ENCODE measurements at places on chromosomes 4 and X.

- no peak for DNase-seq
Measured at GRCh38 chr4:1043651-1044468, 32.4 kb downstream of the FGFRL1 start.

GRCh38 chr4:97646997-97647396 lies 496.3 kb downstream of the STPG2 start:
- DNase-seq = no peak

- no peak for DNase-seq
Measured at GRCh38 chr4:123553733-123554637, 157.4 kb downstream of the SPRY1 start.

DNA sequence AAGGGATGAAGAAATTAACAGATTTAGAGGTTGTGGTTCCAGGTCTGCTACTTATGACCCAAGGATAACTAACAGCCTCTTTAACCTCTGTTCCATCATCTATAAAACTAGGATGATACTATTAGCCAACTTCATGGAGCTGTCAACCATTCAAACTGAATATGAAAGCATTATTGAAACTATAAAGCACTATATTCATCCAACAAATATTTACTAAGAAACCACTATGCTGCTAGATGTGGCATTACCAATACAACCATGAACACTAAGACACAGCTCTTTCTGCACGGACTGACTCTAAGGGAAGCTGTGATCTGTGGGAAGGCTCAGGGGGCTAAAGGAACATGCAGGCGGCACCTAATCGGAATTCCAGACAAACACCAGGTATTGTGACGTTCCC lies 66.0 kb downstream of the APBB2 start:
- DNase-seq = no peak

DNA sequence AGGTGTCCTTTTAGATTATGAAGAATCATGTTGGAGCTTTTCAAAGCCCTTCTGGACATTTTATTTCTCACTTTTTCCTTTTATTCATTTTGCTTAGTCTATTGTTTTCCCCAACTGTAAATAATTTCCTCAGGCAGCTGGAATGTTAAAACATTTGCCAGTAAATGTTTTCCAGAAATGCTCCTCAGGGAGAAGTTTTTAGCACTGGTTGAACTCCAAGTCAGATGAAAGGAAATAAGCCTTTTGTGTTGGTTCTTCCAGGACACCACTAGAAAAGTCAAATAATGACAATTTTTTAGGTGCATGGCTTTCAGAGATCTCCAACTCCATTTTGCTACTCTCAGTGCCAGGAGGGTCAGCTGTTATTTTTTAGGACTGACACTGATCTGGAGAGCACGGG lies 127.9 kb downstream of the IL13RA2 start:
- DNase-seq = no peak

- DNase-seq = no peak
Measured at GRCh38 chr4:6023731-6024130, 5.5 kb upstream of the C4orf50 start.

GRCh38 chr4:27084685-27085361 lies 224.2 kb downstream of the STIM2 start:
- no peak for DNase-seq

DNA sequence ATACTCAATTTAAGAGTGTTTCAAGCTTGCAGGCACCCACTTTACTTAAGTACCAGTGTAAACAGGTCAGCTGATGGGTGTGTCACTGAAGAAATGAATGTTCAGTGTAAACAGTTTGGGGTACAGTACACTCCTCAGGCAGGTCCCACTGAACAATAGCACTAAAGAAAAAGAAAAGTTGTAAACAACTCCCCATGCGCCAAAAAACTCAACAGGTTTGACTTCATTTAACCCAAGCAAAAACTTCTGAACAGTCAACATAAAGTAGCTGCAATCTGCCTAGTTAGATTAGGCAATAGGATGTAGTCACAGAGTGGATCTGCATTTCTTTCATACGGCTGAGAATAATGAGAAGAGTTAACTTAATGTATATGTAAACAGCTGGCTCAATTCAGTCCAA lies 93.2 kb downstream of the FAM13A start:
- no peak for DNase-seq

DNA sequence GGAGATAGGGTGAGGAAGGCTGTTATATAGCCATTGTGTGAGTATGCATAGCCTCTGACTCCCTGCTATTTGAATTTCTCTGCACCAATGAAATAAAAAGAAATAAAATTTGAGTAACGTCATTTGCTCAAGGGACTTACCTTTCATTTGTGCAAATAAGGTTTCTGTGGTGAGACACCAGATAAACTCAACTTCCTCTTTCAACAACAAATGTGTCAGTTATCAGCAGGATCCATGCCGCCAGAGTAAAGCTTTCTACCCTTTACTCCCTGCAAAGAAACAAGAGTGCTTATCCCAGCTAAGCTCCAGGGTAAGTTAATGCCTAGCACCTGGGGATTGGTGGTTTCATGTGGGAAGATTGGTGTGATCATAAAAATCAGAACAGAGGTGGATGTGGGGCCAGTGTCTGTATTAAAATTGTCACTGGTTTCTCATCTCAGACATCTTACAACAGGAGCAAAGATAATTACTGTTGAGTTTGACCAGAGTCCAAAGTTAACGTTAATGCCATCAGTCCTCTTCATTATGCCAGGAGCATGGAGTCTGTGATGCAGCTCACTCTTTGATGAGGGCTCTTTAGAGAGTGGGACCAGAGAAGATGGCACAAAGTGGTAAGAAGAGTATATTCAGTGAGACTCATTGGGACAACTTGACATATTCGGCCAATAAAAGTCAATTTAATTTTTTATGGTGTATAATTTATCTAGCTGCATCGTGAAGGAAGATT lies at the start of gene P2RY10:
Gene P2RY10 (plus strand): TSS at position 206 of the 727 bp plus-strand sequence. CDS start 15,130 bp downstream, outside the sequence.
- no peak for DNase-seq

DNA sequence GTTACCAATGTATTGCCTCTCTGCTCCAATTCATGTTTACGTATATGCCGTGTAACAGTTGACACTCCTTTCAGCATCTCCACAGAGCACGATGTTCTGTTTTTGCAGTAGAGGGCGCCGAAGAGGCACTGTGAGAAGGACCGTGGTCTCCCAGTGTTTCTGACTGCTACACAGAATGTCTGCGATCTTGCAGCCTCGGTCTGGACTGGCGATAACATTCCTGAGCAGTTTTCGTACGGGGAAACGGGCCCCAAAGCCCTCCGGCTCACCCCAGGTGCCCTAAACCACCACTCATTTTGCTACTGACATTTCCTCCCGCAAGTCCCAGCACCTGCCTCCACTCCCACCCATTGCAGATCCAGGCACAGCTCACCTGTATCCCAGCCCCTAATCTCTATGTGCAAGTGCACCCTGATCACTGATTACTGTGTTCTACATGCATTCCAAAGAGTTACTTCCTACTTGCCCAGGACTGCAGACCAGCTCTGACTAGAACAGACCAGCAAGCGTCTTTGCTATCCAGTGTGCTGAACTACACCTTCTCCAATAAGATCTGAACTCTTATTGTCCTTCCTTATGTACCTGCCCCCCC lies 12.4 kb upstream of the NFXL1 start:
- no peak for DNase-seq

DNA sequence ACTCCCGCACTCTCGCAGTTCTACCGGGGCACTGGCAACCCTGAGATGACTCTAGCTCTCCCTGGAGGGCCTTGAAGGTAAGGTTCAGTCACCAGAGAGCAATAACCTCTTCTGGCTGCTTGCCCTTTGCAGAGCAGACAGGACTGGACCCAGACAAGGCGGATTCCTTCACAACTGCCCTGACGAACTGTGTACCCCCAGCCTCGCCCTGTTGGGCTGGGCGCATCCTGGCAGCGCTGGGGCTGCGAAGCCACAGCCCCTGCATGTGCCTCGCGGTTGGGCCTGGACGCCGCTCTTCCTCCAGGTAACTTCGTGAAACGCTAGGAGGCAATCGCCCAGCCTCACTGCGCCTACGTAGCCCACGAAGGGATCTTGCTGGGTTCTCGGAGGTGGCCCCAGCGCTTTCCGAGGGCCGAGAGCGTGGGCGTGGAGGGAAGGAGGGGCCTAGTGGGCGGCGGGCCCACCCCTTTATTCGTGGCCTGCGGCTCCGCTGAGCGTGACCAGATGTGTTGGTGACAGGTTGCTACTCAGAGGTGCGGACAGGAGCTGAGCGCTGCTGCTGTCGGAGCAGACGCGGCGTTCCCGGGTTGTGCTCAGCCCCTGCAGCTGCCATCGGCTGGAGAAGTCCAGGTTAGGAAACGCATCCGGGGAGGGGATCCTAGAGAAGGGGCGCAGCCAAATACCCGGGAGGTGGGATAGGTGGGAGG lies 1.9 kb upstream of the MAMLD1 start:
- DNase-seq = no peak

- no peak for DNase-seq
Measured at GRCh38 chr4:15457406-15458201, 12.1 kb upstream of the CC2D2A start.

GRCh38 chr4:108744307-108744706 lies 18.5 kb downstream of the ETNPPL start:
- no peak for DNase-seq

DNA sequence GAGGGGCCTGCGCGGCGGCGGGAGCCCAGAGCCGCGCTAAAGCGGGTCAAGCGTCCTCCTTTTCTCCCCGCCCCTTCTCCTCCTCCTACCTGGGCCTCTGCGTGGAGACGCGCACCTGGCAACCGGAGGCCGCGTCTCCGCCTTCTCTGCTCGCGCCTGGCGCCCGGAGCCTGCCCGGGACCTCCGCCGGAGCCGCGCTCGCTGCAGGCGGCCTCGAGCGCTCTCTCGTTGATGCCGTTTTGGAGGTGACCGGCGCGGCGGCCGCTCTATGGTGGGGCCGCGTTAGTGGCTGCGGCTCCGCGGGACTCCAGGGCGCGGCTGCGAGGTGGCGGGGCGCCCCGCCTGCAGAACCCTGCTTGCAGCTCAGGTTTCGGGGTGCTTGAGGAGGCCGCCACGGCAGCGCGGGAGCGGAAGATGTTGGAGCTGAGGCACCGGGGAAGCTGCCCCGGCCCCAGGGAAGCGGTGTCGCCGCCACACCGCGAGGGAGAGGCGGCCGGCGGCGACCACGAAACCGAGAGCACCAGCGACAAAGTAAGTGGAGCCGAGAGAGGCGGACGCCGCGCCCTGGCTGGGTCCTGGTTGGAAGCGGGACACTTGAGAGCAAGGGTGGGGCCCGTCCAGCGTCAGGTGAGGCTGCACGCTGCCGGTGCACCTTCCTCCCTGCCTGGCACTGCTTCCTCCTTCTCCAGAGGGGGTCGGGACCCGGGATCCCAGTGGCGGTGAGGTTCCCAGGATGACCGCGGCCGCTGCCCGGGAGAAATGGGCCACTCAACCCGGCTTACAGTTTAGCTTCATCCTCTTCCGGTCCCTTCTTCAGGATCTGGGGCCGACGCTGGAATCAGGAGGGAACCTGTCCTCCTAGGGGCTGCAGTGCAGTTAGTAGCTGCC lies at the start of gene CDS1:
Gene CDS1 (plus strand): TSS at position 140 of the 888 bp plus-strand sequence. CDS start 275 bp downstream, at position 415.
- DNase-seq = peak; percentile 38

- DNase-seq = no peak
Measured at GRCh38 chr4:169245061-169245460, 25.7 kb downstream of the SH3RF1 start.

DNA sequence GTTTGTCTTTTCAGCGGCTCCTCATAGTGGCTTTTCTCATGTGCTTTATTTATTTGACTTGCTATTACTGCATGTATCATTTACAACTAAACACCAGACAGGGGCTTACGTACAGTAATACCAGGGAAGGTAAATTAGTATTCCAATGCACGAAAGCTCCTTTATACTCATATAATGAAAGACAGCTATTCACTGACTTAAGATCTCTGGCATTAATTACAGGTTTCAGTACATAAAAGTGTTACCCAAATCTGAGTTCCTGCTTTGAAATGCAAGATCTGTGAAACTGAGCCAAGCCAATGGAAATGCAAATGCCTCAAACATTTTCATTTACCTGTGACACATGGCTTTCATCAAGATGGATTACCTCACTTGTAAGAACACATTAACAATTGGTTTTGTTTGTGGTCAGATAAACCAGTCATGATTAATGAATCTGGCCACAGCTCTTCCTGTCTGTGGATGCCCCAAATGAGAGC lies 107.2 kb downstream of the ANAPC4 start:
- peak; percentile 1 for DNase-seq

- DNase-seq = no peak
Measured at GRCh38 chr4:44842531-44842930, 116.2 kb upstream of the GNPDA2 start.

GRCh38 chrX:74422576-74423288 lies 1.4 kb downstream of the SLC16A2 start:
- no peak for DNase-seq

DNA sequence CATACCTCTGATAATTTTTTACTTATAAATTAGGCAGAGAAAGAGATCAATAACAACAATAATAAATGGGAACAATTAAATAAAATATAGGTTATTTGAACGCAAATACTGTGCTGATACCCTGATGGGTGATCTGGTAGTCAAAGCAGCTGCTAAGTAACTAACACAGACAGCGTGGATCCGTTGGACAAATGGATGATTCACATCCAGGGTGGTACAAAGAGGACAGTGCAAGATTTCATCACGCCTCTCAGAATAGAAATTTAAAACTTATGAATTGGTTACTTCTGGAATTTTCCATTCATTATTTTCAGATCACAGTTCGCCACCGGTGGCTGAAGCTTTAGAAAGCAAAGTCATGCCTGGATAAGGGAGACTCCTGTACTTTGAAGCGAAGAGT lies 1066.0 kb upstream of the ADGRL3 start:
- no peak for DNase-seq

GRCh38 chr4:47032405-47033106 lies 1.2 kb downstream of the GABRB1 start:
- no peak for DNase-seq

- no peak for DNase-seq
Measured at GRCh38 chr4:25236971-25237370, 3.1 kb downstream of the PI4K2B start.

GRCh38 chr4:72513227-72513626 lies 55.8 kb downstream of the ADAMTS3 start:
- no peak for DNase-seq

DNA sequence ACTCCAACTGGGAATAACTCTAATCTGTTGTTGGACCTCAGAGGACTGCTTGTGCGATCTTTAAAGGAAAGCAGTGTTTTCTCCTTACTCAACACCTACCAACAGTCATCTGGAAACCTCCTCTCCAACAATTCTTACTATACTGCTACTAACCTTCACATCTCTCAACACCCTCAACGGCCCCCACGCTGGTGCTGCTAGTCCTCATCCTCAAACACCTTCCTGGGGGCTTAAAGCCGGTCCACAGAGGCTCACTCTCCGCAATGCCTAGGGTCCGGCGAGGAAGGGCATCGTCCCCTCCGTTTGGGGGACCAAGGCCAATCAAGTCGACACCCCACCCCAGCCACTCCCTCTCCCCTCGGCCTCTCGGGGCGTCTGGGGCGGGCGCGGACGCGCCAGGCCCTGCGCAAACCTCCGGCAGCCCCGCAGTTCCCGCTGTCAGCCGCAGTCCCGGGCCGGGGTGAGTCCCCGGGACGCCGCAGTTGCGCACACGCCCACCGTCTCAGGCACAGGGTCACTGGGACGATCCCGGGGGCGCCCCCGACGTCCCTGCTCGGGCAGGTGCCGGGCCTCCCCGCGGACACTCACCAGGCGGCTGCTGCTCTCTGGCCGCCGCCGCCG lies 418 bp downstream of the TAB3 start:
- no peak for DNase-seq

DNA sequence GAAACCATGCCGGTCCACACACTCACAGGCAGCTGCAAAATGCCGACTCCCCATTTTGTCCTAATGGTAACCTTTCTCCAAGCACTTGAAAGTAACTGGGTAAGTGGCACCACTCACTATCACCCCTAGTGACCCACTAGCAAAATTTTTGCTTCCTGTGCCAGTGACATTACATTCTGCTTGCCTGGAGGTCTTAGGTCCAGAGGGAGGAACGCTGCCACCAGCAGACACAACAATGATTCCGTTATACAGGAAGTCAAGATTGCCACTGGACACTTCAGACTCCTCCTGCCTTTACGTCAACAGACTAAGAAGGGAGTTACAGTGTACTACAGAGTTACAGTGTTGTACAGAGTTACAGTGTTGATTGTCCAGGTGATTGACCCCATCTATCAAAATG lies 11.8 kb upstream of the TMEM192 start:
- no peak for DNase-seq

Data from NCI-H2107 (cell line).